ENCODE measurements at places on chromosomes 5 and 9. TPM values are rescaled to one million over a fixed set of nuclear protein-coding genes. Genes with fewer than 3 reads are reported as not detected.

HSPB3 gene
- 218 TPM for total RNA-seq

- DNase-seq: no peak
Measured at GRCh38 chr9:75847085-75847484, 43.4 kb upstream of the PCSK5 start.

GRCh38 chr5:163913548-163913947 lies 408.1 kb downstream of the MAT2B start:
- DNase-seq: no peak

DNA sequence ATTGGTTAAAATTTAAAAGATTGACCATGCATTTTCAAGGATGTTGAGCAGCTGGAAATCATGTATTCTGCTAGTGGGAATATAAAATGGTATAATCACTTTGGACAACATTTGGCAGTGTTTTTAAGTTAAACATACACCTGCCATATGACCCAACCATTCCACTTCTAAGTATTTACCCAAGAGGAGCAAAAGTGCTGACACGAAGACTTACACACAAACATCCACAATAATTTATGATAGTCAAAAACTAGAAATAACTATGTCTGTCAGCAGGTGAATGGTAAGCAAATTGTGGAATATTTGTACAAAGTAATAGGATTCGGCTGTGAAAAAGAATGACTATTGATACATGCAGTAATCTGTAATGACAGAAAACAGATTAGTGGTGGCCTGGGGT lies 30.7 kb upstream of the SRP19 start:
- no peak for DNase-seq
